Activated CD8-positive, alpha-beta memory T cell treated with anti-CD3 and anti-CD28 coated beads, Interleukin-2, amount 10 ng/mL, durations not matched to agents 7 days and 5 days (primary cell): ENCODE measurements at places on chromosomes 16 and 17.

DNA sequence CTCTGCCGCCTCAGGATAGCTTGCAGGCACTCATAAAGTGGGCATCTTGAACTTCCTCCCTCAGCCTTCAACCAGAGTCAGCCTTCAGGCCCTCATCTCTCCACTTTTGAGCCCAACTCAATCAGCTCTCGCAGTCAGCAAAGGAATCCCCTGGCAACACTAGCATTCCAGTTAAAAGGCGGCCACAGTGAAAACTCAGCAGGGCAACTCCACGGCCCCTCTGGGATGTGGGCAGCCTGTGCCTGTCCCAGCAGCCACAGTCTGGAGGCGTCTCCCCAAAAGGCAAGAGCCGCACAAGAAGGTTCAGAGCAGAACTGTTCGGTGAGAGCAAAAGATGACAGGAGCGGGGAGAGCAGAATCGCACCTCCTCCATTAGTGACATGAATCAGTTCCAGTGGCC lies 9.0 kb downstream of the TMEM11 start:
- DNase-seq = no peak

GRCh38 chr17:7260151-7260550 lies 2.1 kb downstream of the CLDN7 start:
- no peak for DNase-seq

DNA sequence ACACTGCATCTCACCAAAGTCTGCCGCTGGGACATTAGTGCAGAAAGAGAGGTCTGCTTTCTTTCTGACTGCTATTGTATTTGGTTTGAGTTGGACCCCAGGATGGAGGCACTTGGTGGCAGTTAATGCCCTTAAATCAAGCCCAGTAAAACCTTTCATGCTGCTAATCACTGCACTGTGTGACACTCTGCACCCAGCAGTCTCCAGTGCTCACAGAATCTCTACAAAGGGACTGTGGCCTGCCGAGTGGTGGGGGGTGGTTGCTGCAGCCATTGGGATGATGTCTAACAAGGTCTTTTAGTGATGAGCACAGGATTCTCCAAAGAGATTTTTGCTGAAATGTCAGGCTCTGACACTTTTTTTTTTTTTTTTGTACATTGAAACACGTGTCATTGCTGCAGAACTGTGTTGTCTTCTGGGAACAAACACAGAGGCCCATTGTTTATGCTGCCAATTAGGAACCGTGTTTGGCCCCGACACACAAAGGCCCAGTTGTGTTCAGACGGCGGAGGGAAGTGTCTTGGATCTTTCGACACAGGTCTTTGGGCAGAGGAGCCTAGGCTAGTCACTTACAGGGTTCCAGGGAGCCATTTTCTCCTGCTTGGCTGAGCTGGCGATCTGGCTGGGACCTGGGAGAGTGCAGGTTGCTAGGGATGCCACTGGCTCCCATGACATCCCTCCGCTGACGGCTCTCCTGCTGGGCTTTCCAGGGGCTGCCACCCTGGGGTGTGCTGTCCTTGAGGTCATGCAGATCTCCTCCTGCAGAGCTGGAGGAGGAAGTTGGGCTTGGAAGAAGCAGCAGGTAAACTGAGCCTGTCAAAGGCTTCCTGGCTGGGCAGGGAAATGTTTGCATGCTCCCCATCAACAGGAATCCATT lies 16.2 kb upstream of the TNRC6C start:
- DNase-seq = no peak

DNA sequence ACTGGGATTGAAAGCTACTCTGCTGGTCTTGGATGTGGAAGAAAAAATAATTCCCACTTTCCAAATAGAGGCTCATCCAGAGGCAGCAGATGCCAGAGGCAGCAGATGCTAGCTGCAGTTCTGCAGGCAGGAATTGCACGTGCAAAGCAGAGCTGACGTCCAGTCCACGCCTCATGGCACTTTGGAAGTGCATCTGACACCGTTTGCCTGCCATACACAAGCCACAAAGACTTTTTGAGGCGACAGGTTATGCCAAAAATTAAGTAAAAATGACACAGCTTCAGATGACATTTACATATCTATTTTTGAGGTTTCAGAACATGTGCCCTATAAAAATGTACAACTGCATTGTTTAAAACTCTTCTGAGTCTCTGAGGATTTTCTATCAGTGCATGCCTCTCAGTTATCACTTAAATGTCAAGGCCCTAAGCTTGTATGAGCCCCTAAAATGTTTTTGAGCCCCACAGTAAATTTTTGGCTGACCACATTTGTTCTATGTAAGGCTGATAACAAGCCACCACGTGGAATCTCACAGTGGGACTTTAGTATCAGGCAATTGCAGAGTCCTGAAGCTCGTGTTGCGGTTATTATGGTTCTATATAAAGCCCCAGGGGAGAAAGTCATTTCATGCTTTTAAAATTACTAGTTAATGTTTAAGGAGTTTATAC lies 239.2 kb downstream of the PRKCA start:
- no peak for DNase-seq

- no peak for DNase-seq
Observed at GRCh38 chr17:20925091-20925490, 117.7 kb downstream of the USP22 start.

GRCh38 chr16:87602821-87603683 lies 744 bp downstream of the JPH3 start:
- DNase-seq = no peak

- no peak for DNase-seq
Observed at GRCh38 chr16:56331915-56332314, 93.4 kb downstream of the AMFR start.

DNA sequence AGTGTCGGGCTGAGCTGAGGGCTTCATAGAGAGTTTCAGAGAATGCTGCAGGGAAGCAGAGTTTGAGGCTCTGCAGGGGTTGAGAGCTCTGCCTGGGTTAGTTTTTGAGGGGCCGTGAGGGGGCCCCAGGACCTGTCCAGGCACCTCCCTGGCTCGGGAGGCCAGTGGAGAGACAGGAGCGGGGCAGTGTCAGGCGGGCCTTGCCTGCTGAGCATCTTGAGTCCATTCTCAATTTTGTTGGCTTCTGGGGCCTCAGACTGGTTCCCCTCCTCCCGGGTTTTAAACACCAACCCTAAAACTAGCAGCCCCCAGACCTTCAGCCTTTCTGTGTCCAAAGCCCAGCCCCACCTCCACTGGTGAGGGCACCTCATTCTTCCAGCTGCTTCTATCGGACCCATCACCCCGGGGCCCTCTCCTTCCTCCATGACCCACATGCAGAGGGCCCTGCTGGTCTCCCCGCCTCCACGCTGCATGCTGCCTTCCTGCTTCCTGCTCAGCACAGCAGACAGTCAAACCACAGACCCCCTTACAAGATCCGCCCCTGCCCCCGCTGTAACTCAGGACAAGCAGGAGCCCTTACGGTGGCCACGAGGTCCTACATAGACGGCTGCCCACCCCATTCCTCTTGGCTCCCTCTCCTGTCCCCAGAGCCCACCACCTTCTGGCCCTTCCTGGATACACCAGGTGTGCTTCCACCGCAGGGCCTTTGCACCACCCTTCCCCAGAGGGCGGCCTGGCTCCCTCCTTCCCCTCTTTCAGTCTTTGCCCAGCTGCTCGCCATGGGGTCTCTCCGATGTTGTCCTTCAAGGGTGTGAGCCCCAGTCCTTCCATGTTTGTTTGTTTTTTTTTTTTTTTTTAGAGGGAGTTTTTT lies 3.8 kb downstream of the RNF213 start:
- peak; percentile 89 for DNase-seq

DNA sequence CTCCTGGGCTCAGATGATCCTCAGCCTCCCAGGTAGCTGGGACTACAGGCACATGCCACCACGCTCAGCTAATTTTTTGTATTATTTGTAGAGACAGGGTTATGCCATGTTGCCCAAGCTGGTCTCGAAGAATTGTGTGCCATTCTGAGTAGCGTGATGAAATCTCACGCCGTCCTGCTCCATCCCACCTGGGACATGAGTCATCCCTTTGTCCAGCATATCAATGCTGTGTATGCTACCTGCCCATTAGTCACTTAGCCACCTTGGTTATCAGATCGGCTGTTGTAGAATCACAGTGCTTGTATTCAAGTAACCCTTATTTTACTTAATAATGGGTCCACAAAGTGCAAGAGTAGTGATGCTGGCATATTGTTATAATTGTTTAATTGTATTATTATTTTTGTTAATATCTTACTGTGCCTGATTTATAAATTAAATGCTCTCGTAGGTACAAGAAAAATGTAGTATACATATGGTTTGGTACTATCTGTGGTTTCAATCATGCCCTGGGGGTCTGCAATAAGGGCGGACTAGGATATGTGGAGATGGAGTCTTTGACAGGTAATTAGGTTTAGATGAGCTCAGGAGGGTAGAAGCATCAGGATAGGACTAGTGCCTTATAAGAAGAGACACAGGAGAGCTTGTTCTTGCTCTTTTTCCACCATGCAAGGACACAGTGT lies 26.6 kb upstream of the SLC13A2 start:
- no peak for DNase-seq

DNA sequence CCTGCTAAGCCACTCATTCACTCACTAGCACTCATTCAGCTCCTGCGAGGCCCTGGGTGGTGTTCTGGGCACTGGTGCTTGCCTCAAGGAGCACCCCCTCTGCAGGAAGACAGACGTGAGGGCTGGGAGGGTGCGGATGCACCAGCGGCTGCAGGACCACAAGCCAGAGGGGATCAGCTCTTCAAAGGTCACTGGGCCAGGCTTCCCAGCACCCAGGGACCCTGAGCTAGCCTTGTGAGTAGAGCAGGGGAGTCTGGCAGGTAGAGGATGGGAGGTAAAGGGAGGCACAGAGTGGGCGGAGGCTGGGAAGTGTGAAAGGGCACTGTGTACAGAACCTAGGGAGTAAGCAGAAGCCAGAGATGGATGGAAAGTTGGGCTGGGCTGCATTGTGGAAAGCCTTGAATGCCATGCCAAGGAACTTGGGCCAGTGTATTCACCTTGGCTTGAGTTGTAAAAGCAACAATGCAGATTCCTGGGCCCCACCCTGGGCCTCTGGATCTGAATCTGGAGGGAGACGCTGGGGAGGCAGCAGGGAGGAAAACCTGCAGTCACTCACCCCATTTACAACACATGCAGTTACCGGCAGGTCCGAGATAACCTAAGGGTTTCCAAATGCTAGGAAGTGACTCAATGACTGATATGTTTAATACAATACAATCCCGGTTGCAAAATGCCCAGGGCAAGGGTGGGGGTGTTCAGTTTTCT lies 1.7 kb downstream of the IL4R start:
- peak; percentile 87 for DNase-seq

GRCh38 chr16:30485818-30486436 lies 13.4 kb downstream of the ITGAL start:
- DNase-seq = no peak

DNA sequence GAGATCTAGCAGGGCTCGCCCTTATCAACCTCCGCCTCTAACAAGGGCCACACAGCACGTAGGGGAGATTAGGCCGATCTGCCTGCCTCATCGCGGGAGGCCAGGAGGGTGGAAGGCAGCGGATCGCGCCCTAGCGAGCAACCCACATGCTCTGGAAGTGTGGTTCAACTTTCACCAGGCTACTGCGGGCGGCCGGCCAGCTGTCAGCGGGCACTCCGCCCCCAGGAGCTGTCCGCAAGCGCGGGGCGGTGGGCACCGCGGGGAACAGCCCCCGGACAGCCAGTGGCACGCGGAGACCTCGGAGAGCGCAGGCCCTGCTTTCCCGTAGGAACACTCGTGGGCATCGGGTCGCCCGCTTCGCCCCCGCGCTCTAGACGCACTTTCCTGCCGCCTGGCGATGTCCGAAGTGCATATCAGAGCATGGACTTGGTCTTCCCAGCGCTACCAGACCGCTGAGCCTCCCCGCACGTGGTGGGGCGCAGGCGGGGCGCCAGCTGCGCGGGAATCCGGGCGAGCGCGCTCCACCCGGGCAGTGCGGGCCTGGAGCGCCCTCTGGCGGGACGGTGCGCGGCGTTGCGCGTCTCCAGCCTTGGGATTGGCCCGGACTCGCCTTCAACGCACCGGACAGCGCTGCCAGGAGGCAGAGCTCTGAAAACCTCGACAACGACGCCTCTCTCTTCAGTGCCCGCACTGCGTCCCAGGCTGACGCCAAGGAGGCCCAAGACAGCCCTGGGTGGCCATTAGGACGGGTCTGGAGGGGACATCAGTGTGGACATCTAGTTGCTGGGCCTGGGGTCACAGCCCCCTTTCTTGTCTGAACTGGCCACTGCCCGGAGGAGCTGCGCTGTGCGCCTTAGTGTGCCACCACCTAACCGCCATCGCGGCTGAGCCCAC lies 3.6 kb upstream of the ZNHIT3 start:
- peak; percentile 87 for DNase-seq

DNA sequence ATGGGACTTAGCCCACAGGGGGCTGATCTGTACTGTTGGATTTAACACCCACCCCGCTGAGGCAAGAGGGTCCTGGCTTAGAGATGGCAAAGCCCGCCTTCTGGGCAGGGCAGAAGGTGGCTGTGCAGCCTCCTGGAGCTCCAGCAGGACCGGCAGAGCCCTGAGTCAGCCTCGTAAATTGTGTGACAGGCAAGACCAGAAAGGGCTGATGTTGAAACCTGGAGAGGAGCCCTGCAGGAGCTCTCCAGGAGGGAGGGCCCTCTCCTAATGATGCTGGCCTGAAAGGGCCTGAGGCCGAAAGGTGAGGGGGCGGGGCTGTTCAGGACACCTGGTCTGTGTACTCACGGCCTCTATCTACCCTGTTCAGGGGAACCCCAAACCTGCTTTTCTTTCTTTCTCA lies 22.5 kb upstream of the MYO15B start:
- DNase-seq = no peak

- DNase-seq = no peak
Observed at GRCh38 chr17:65345261-65346005, 208.3 kb downstream of the RGS9 start.

DNA sequence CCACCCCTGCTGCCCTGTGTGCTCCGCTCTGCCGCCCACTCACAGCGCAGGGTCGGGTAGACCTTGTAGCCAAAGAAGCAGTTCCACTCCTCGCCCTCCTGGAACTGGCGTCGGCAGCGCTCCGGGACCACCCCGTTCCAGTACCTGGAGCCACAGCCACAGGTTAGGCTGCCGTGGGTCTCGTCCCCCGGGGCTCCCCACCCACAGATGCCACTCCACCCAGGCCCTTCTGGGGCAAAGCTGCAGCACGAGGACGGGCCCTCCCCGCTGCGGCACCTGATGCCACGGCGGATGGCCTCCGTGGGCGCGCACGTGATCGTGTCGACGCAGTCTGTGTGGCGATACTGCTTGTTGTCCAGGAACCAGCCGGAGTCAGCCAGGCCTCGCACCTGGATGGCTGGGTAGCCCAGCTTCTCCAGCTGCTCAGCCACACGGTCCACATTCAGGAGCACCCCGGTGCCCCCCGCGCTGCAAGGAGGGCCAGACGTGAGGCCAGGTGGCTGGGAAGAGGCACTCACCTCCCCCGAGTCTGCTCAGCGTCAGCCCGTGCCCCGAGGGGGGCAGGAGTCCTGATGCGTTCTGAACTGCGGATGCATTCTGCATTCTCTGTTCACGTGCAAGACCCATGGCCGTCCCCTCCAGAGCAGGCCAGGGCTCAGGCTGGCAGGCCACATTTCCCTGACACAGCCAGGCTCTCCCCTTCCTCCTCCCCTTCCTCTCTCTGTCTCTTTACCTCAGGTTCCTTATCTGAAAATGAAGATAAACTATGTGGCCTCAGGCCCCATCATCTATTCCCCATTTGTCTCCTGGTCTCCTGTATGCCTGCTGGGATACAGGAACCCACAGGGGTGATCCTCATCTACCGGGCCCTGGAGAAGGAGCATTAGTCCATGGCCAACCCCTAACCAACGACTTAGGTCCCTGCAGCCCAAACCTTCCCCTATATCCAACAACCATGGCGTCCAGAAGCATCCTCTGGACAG lies 4.1 kb downstream of the NOTUM start:
- no peak for DNase-seq

- DNase-seq = no peak
Observed at GRCh38 chr16:57867000-57867561, 64.8 kb upstream of the KIFC3 start.
